Stimulated activated CD4-positive, alpha-beta T cell treated with anti-CD3 and anti-CD28 coated beads, Interleukin-1b, Interleukin-23, amount 100 ng/mL, for 4 hours (primary cell): ENCODE measurements at places on chromosomes 11 and 22.

GRCh38 chr11:72240461-72241290 is 3.3 kb downstream of the PHOX2A start:
- no peak for DNase-seq

DNA sequence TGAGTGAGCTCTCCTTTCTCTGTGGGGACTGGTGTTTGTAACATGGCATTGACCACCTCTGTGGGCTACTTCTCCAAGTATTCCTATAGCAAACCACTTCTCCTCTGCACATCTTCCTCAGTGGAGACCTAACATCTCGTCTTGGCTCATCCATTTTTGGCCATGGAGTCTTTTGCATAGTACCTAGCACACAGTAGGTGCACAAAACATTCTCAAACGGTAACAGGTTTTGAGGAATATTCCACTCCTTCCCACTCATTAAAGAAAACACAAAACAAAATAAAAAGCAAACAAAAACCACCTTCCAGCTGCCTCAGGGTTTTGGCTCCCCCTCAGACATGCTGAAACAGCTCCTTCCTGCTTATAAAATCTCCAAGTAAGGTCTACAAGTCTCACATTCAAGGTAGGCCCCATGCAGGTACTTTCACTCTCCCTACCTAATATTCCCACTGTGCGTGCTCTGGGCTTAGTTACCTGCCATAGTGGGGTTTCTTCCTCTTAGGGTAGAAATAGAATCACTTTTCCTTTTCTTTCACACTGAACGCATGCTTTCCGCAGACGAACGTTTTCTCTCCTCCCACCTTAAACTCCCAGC is 132.4 kb downstream of the RBFOX2 start:
- DNase-seq, result no peak

DNA sequence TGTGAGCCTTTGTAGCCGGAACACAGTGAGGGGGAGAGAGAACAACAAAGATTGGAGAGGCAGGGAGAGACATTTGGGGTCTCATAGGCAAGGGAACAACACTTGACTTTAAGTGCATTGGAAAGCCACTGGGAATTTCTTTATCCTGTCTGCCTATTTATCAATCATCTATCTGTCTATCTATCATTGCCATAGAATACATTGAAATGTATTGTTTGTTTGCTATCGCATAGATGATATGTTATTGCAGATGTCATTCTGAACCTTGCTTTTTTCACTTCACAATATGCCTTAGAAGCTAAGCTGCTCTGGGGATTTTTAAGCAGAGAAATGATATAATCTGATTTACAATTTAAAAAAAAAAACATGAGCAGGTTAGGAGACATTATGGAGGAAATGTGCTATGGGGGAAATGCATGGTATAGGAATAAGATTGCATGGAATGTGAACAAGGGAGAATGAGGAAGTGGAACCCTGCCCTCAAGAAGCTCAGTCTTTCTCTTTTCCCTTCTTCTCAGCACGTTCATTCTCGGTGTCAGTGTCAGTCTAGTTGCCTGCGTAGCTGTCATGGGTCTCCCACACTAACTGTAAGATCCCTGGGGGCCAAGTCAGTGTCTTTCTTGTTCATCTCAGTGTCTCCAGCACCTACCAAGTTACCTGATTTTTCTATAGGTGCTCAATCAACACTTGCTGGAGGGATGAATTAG is 158.7 kb upstream of the ARHGAP20 start:
- no peak for DNase-seq

- DNase-seq, result no peak
These were observed 251.8 kb upstream of the KIRREL3 start for GRCh38 chr11:127252321-127252720.

DNA sequence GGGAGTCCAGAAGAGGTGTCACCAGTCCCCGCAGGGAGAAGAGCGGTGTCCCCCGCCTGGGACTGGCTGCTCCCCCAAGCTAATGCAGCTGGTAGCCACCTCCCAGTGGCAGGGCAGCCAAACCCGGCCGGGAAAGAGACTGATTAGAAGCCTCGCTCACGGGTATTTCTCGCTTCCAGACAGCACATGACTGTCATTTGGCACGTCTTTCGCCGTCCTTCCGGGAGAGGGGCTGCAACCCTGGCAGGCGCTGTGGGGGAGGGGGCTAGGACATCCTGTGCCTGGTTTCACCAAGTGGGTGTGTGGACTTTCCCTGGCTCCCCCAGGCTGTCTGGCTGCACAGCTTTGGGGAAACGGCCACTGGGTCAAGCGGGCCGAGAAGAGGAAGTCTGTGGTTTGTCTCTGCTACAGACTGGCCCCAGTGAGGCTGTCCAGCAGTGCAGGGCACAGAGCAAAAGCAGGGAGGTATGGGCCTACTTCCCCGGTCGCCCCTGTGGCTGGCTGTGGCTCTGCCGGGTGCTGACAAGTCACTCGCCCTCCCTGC is 3.8 kb downstream of the CD81 start:
- no peak for DNase-seq

DNA sequence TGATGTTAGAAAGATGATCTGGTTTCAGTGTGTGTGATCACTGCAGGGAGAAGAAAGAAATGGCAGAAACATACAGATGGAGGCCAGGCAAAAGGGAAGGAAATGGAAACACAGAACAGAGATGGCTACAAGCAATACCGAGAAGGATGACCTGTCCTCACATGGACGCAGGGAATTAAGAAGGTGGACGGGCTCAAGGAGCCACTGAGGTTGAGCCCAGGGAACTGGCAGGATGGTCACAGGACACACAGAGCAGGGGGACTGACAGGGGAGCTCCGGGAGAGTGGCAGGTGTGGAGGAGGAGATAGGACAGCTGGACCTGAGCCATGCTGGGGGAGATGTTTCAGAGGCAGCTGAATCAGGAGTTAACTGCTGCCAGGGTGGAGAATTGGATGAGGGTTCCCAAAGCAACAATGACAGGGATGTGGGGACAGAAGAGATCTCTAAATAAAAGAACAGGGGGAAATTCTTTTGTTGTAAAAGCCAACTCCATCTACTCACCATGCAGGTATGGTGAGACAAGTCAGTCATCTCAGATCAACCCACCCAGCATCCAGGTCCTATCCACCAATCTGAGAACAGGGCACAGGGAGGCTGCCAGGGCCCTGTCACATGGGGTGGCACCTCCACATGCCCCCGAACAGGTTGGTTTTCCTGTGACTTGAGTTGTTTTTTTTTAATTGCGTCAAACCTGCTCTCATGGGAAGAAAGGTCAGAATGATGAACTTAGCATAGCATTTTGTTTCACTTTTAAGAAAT is 26.3 kb downstream of the KLHL22 start:
- DNase-seq, result no peak

DNA sequence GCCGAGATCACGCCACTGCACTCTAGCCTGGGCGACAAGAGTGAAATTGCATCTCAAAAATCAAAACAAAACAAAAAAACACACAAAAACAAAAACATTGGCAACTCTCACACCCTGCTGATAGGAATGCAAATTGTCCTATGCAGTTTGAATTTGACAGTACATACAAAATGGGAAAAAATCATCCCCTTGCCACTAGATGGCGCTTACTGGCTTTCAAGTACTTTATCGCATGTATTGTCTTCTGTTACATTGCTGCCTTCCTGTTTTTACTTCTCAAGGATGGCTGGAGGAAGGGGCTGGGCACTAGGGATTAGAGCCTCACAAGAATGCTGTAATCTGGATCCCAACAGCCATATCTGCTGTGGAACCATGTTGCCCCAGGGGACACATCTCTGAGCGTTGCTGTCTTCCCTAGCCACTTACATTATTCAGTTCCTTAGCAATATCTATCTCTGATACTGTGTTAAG is 59.4 kb upstream of the A4GALT start:
- DNase-seq, result peak; percentile 40

DNA sequence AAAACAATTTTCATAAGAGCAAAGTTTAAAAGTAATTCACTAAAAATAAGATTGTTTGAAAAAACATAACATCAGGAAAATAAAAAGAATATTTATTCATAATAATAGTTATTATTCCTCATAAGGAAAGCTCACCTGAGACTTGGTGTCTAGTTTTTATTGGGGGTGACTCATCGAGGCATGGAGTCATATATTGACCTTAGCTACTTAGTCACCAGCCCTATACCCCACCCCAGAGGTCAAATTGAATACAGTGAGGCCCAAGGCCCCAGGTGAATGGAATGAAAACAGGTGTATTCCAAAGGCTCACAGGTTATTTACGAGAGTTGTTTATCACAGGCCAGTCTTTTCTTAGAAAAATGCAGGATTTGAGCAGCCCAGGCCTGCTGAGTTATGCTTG is 36.9 kb downstream of the CNTF start:
- DNase-seq, result no peak
